CD4-positive, alpha-beta T cell treated with Interleukin-2 at 100 ng/mL for 4 hours (primary cell): ENCODE measurements at places on chromosomes 1 and 21.

- peak; percentile 37 for DNase-seq
Observed at GRCh38 chr21:23853796-23854379, 1753.4 kb downstream of the MRPL39 start.

DNA sequence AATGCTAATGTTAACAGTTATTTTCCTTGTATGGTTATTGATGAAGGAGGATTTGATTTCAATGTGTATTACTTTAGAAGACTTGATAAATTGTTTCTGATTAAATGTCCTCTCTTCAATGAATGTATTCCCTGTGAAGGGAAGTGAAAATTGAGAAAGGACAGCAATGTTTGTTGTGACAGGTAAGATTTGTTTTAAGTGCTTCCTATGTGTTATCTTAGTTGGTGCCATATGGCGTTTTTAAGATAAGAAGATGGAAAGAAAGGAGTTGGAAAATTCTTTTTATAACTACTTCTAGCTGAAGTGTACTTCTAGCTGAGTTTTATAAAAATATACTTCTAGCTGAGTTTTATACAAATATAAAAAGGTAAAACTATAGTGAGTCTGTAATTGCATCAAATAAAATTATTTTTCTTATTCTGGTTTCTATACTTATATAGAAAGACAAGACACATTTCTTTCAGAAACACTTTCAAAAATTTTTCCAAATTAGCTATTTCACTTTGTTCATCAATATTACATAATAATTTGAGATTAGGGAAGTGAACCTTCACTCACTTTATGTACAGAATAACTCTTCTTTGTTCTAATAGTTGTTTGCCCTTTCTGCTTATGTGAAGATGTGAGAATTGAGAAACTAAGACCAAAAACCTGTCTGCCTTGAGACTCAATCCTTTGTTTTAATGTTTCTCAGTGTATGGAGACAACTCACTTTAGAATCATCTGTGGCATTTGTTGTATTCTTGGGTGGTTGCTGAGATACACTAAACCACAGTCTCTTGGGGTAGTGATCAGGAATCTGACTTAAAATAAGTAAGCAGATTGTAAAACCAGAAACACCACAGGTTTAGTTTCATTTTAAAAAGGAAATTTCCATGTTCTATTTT lies 382.9 kb upstream of the B3GALT2 start:
- DNase-seq: peak; percentile 55

- no peak for DNase-seq
Observed at GRCh38 chr1:161259765-161260164, 1.2 kb downstream of the PCP4L1 start.

DNA sequence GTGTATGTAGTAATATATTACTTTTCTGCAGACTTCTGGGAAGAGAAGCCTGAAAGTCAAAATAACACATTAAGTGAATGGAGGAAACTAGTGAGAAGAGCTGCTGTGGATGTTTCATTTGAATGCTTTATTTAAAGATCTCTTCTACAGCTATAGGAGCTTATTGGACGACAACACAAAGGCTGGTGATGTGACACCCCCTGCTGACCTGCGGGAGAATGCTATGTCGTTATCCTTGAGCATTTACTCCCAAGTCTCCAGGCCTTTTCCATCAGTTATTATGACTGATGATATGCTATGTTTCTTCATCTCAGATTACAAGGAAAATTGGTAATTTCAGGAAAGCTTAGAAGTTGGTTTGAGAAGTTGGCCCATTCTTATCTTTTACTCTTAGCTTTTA lies 22.3 kb upstream of the PLA2G4A start:
- DNase-seq: no peak

DNA sequence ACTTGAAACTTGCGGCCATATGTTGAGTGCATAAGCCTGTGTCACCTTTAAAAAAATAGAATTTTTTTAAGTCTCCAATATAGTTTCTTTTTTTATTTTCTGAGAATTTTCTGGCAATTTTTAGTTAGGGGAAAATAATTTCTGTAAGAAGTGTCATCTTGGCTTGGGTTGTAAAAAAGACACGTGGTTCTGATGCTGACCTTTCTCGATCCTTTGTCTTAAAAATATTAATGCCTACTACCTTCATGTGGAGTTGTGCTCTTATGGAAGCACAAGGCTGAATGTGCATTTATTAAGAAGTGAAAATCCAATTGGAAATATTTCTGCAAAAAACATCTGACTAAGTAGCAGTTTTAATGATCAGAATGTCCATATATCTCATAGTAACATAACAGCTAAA lies 3.5 kb downstream of the ELAVL4 start:
- no peak for DNase-seq

- DNase-seq: no peak
Observed at GRCh38 chr1:229223498-229223897, 47.4 kb upstream of the RAB4A start.

- DNase-seq: no peak
Observed at GRCh38 chr1:244057474-244058385, 6.6 kb downstream of the ZBTB18 start.

DNA sequence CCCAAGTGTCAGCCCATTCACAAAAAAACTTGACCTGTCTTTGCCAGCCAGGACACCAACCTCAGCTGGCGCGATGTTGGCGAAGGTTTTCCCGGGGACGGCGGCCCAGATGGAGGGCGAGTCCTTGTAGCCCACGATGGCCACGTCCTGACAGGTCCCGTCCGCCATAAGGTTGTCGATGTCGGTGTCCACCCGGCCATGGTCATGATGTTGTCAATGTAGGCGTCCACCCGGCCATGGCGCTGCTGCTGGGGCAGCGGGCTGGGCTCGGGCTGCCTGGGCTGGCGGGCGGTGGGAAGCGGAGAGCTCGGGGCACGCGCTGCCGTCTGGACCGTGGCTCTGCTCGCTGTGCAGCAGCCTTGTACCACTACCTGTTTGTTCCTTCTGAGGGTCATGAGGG lies 18.3 kb upstream of the MYOC start:
- DNase-seq: no peak

- DNase-seq: no peak
Observed at GRCh38 chr1:117719004-117719403, 113.2 kb downstream of the TENT5C start.

- DNase-seq: no peak
Observed at GRCh38 chr1:82171955-82172354, 371.2 kb downstream of the ADGRL2 start.

GRCh38 chr1:168134132-168134531 lies 2.6 kb downstream of the GPR161 start:
- no peak for DNase-seq

- peak; percentile 45 for DNase-seq
Observed at GRCh38 chr1:20440785-20441200, 45.2 kb downstream of the CAMK2N1 start.
